Naive thymus-derived CD8-positive, alpha-beta T cell (primary cell): ENCODE measurements at places on chromosomes 13 and 19. TPM values are rescaled to one million over a fixed set of nuclear protein-coding genes. Genes with fewer than 3 reads are reported as not detected.

DNA sequence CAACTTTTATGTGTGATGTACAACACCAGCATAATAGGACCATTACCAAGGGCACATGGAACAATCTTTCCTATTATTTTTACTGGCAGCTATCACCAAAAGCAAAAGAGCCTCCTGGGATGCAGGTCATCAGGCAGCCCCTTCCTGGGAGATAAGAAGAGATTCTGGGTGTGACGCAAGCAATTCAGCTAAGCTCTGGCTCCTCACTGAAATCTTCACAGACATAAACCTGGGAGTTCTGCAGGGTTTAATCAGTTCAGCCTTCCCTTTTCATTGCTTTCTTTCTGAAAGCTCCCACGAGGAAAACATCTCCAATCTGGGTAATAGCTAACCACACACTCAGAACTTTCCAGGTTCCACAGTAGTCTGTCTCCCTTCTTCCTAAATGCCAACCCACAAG is 341.1 kb downstream of the ENOX1 start:
- H3K36me3 ChIP-seq: no peaks in the 10 kb centered on the region
- no peaks in the 10 kb centered on the region for H3K27me3 ChIP-seq
- no peaks in the 10 kb centered on the region for H3K4me1 ChIP-seq
- no peak overlapping the region for H3K27ac ChIP-seq
- no peak overlapping the region for H3K4me3 ChIP-seq

DNA sequence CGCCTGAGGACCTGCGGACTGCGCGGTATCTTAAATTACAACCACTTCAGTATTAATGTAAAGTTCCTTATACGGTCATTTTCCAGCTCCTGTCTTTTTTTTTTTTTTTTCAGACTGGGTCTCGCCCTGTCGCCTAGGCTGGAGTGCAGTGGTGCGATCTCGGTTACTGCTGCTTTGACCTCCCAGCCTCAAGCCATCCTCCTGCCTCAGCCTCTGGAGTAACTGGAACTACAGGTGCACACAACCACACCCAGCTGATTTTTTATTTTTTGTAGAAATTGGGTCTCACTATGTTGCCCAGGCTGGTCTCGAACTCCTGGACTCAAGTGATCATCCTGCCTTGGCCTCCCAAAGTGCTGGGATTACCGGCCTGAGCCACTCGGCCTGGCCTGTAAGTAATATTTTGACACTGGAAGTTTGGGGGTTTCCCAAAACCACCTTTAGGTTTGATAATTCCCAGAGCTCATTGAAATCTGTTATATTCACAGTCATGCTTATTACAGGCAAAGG is 406 bp upstream of the EID2B start:
- H3K4me3 ChIP-seq: peak overlapping the region; percentile 95
- H3K27ac ChIP-seq: peak overlapping the region; percentile 94
- H3K4me1 ChIP-seq: peaks cover 54% of the 10 kb centered on the region
- peaks cover 14% of the 10 kb centered on the region for H3K36me3 ChIP-seq
- H3K27me3 ChIP-seq: no peaks in the 10 kb centered on the region
- DNase-seq: no peak

DNA sequence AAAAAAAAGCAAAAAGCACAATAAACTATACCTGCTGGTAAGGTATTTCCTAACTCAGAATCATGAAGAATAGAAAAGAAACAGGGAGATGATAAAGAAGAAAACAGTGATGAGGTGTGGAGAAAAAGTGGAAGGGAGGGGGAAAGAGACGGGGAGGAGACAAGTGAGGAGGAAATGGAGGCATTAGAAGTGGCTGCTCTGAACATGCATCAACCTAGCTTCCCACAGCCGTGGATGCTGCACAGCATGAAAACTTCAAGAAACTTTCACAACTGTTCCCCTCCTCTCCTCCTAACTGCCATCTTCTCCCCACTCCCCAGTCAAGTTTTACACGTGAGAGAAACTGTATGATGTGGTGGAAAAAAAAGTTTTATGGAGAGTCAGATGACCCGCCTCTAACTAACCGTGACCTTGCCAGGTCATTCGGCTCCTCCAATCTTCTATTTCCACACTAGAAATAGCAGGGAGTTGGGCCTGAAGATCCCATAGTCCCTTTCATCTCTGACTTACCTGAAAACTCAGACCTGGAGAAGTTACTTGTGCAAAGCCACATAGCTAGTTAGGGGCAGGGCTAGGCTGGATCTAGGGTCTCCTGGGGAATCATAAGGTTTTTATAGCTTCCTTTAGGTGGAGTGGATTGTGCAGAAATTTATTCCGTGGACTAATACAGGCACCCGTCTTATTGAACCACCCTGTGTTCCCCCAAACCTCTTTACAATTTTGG is 461.9 kb downstream of the KLF5 start:
- H3K4me3 ChIP-seq: peak overlapping the region; percentile 82
- no peaks in the 10 kb centered on the region for H3K36me3 ChIP-seq
- DNase-seq: peak; percentile 38
- H3K27me3 ChIP-seq: no peaks in the 10 kb centered on the region
- peaks cover 16% of the 10 kb centered on the region for H3K4me1 ChIP-seq

- no peak overlapping the region for H3K27ac ChIP-seq
- H3K36me3 ChIP-seq: peaks cover 41% of the 10 kb centered on the region
- peaks cover 32% of the 10 kb centered on the region for H3K4me1 ChIP-seq
- DNase-seq: no peak
Observed at GRCh38 chr19:19871932-19872331, 6.2 kb downstream of the ZNF253 start.

GRCh38 chr13:94298346-94298745 is 181.1 kb downstream of the DCT start:
- H3K27ac ChIP-seq: no peak overlapping the region
- H3K4me3 ChIP-seq: no peak overlapping the region
- DNase-seq: no peak
- no peaks in the 10 kb centered on the region for H3K36me3 ChIP-seq
- H3K27me3 ChIP-seq: no peaks in the 10 kb centered on the region
- no peaks in the 10 kb centered on the region for H3K4me1 ChIP-seq

- no peaks in the 10 kb centered on the region for H3K4me1 ChIP-seq
- H3K36me3 ChIP-seq: no peaks in the 10 kb centered on the region
- H3K27me3 ChIP-seq: peaks cover 3% of the 10 kb centered on the region
- H3K27ac ChIP-seq: no peak overlapping the region
Observed at GRCh38 chr13:74886502-74886901, 595.5 kb downstream of the TBC1D4 start.

DNA sequence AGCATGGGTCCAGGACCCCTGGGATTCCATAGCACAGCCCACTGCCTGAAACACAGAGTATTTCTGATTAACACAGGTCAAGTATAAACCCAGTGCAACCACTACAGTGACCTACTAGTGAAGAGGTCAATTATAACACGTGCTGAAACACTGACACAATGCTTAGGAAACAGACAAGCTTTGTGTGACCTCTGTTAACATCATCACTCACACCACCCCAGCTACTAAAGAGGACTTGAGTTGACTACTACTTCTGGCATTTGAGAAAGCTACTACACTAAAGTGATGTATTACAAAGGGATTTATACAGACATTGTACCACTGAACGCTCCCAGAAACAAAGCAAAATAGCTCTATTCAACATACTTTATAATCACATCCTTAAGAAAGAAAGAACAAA is 1935.9 kb upstream of the PCDH20 start:
- DNase-seq: no peak
- H3K4me3 ChIP-seq: no peak overlapping the region
- H3K27me3 ChIP-seq: no peaks in the 10 kb centered on the region
- H3K4me1 ChIP-seq: no peaks in the 10 kb centered on the region
- peaks cover 8% of the 10 kb centered on the region for H3K36me3 ChIP-seq

SEMA6B gene
- not detected for polyA plus RNA-seq

DNA sequence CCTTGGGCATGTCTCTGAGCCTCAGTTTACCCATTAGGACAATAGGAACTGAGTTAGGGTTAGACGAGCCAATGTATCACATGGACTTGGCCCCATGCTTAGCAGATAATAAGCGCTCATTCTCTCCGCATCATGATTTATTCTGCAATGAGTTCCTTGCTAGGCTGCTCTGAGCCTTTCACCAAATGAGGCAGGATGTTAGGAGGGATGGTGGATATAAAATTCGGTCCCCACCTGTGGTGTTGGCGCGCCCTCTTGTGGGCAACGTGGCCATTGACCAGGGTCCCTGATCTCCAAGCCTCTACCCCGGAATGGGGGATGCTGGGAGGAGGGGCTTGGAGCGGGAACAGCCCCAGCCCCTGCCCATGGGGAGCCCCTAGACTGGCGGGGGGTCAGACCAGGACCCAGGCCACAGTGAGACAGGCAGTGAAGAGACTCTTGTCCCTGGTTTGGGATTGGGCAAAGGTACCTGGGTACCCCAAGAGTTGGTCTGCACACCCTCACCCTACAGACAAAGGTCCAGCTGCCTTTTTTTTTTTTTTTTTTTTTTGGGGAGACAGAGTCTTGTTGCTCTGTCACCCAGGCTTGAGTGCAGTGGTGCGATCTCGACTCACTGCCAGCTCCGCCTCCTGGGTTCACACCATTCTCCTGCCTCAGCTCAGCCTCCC is 43.9 kb downstream of the CERS4 start:
- peak; percentile 65 for DNase-seq
- no peaks in the 10 kb centered on the region for H3K27me3 ChIP-seq
- peak overlapping the region; percentile 3 for H3K27ac ChIP-seq
- no peak overlapping the region for H3K4me3 ChIP-seq
- H3K36me3 ChIP-seq: peaks cover 17% of the 10 kb centered on the region

SMIM44 gene
- not detected for polyA plus RNA-seq

- H3K4me3 ChIP-seq: no peak overlapping the region
- no peaks in the 10 kb centered on the region for H3K4me1 ChIP-seq
- H3K27me3 ChIP-seq: peaks cover 3% of the 10 kb centered on the region
- no peak overlapping the region for H3K27ac ChIP-seq
- no peak for DNase-seq
Observed at GRCh38 chr19:42010245-42011126, 16.5 kb upstream of the ATP1A3 start.

ZNF763 gene
- 2.6 TPM for polyA plus RNA-seq

GRCh38 chr19:14031719-14032480 is at the start of gene IL27RA:
IL27RA (plus strand) TSS chr19:14031762; CDS start chr19:14031873, 111 bp downstream.
- H3K4me3 ChIP-seq: peak within 1 kb of the TSS; percentile 98
- H3K36me3 ChIP-seq: peaks cover 2% of the 10 kb centered on the region
- H3K4me1 ChIP-seq: peaks cover 20% of the 10 kb centered on the region
- H3K27ac ChIP-seq: peak within 1 kb of the TSS; percentile 97
- no peaks in the 10 kb centered on the region for H3K27me3 ChIP-seq

GRCh38 chr19:41848666-41849065 is 3.8 kb downstream of the DMRTC2 start:
- H3K4me3 ChIP-seq: no peak overlapping the region
- DNase-seq: no peak
- H3K4me1 ChIP-seq: no peaks in the 10 kb centered on the region
- H3K27me3 ChIP-seq: peaks cover 4% of the 10 kb centered on the region
- H3K36me3 ChIP-seq: no peaks in the 10 kb centered on the region

ZGLP1 gene
- not detected for polyA plus RNA-seq

- H3K27ac ChIP-seq: no peak overlapping the region
- no peak for DNase-seq
- H3K36me3 ChIP-seq: no peaks in the 10 kb centered on the region
- no peak overlapping the region for H3K4me3 ChIP-seq
- no peaks in the 10 kb centered on the region for H3K27me3 ChIP-seq
Observed at GRCh38 chr13:40143559-40143958, 488.1 kb downstream of the COG6 start.

DNA sequence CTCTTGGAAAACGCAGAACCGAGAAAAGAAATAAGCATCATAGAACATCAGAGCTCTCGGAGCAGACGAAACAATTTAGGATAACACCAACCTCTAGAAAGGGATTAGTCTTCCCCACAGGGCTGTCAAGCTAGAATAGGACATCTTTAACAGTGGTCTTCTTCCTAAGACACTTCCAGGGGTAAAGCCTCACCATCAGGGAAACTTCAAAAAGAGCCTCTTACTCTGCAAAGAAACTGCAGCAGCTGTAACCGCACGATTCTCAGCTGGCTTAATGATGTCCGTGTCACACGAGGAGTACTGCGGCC is 642 bp downstream of the ZNF571 start:
- DNase-seq: no peak
- peaks cover 33% of the 10 kb centered on the region for H3K4me1 ChIP-seq
- H3K36me3 ChIP-seq: peaks cover 29% of the 10 kb centered on the region
- H3K27me3 ChIP-seq: no peaks in the 10 kb centered on the region
- H3K4me3 ChIP-seq: peak overlapping the region; percentile 97

FPR1 gene
- polyA plus RNA-seq: not detected

GRCh38 chr19:12884926-12885748 is 1.9 kb downstream of the KLF1 start:
- peak overlapping the region; percentile 86 for H3K4me3 ChIP-seq
- H3K36me3 ChIP-seq: no peaks in the 10 kb centered on the region
- no peaks in the 10 kb centered on the region for H3K27me3 ChIP-seq
- peak overlapping the region; percentile 86 for H3K27ac ChIP-seq

DNA sequence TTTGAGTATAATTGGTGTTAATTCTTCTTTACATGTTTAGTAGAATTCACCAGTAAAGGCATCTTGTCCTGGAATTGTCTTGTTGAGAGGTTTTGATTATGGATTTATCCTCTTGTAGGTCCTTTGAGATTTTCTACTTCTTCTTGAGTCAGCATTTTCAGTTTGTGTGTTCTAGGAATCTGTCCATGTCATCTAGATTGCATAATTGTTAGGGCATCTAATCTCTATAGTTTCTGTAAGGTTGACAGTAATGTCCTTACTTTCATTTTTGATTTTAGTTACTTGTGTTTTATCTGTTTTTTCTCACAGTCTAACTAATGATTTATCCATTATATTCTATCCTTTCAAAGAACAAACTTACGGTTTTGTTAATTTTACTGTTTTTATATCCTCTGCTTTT is 492.0 kb downstream of the FGF9 start:
- H3K4me1 ChIP-seq: peaks cover 40% of the 10 kb centered on the region
- H3K4me3 ChIP-seq: peak overlapping the region; percentile 78
- DNase-seq: no peak
- peak overlapping the region; percentile 74 for H3K27ac ChIP-seq
- H3K36me3 ChIP-seq: no peaks in the 10 kb centered on the region
- H3K27me3 ChIP-seq: no peaks in the 10 kb centered on the region

DNA sequence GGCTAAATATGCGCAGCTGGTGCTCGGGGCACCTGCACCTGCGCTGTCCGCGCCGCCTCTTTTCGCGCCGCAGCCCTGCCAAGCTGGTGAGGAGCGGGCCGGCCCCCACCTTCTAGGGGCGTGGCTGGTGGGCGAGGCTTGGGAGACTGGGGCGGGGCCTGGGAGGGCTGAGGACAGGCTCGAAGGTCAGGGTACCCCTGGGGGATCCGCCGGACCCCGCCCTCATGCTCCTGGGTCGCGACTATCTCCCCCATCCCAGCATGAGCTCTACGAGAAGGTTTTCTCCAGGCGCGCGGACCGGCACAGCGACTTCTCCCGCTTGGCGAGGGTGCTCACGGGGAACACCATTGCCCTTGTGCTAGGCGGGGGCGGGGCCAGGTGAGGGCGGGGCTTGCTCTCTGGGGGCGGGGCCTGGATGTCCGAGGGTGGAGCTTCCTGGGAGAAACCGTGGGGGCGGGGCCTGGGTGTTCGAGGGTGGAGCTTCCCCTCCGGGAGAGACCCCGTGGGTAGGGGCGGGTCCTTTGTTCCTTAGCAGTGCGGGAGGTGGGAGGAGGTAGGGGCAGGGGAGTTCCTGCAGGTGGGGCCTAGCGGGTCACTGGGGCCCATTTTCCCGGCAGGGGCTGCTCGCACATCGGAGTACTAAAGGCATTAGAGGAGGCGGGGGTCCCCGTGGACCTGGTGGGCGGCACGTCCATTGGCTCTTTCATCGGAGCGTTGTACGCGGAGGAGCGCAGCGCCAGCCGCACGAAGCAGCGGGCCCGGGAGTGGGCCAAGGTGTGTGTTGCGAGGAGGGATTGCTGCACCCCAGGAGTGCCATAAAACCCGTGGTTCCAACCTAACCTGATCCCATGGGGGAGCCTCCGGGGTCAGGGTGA is 19.7 kb downstream of the PNPLA6 start:
- H3K27me3 ChIP-seq: no peaks in the 10 kb centered on the region
- no peak overlapping the region for H3K4me3 ChIP-seq
- peak; percentile 14 for DNase-seq
- H3K27ac ChIP-seq: no peak overlapping the region
- H3K36me3 ChIP-seq: peaks cover 47% of the 10 kb centered on the region
- H3K4me1 ChIP-seq: peaks cover 12% of the 10 kb centered on the region
